ENCODE measurements at places on chromosomes 3 and 15.

DNA sequence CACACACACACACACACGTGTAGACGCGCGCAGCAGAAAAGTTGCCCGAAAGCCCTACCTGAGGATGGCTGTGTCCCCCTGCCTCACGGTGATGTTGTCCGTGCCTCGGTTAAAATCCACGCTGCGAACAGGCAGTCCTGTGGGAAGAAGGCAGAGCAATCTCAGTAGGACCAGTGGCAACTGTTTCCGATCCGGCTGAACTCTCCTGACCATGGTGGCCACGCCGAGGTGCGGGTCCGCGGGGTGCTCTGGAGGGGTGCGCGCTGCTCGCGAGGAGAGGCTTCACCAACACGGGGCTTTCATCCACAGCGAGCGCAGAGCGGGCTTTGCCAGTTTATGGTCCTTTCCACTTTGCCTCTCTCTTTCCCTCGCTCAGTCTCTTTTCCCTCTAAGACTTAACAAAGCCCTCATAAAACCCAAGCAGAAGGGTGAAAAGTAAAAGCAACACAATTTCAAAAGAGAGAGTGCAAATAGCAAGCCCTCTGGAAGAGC is 422 bp downstream of the LSAMP start:
- no peak for DNase-seq

GRCh38 chr15:31270767-31271166 is 55.9 kb upstream of the KLF13 start:
- peak; percentile 78 for DNase-seq

- peak; percentile 50 for DNase-seq
These were observed 426 bp downstream of the CBLB start for GRCh38 chr3:105868431-105868741.

- peak; percentile 65 for DNase-seq
These were observed 107.0 kb downstream of the TCF12 start for GRCh38 chr15:57025264-57025926.

DNA sequence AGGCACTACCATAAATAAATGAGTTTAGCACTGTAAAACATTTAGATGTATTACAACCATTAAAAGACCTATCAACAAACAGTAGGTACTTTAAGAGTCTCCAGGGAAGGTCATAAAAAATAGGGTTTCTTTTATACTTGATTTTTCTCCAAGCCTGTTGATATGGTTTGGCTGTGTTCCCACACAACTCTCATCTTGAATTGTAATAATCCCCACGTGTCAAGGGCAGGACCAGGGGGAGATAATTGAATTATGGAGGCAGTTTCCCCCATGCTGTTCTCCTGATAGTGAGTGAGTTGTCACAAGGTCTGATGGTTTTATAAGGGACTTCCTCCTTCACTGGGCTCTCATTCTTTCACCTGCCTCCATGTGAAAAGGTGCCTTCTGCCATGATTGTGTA is 468.9 kb upstream of the UBE2E2 start:
- no peak for DNase-seq

- DNase-seq: no peak
These were observed 507.5 kb downstream of the SHQ1 start for GRCh38 chr3:72340476-72341379.

DNA sequence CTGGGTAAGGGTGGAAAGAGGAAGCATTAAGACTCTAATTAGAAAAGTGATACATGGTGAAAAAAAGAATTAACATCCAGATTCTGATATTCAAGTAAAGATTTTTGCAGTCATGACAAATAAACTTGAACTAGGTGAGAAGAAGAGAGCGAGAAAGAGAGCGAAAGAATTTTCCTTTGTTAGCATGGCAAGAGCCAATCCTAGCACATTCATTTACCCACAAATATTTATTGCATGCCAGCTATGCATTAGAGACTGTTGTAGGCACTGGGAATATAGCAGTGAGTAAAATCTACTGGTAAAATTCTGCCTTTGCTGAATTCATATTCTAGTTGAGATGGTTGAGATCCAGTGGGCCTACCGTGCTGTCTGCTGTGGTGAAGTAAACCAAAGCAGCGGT is 177.9 kb upstream of the DPH6 start:
- no peak for DNase-seq

DNA sequence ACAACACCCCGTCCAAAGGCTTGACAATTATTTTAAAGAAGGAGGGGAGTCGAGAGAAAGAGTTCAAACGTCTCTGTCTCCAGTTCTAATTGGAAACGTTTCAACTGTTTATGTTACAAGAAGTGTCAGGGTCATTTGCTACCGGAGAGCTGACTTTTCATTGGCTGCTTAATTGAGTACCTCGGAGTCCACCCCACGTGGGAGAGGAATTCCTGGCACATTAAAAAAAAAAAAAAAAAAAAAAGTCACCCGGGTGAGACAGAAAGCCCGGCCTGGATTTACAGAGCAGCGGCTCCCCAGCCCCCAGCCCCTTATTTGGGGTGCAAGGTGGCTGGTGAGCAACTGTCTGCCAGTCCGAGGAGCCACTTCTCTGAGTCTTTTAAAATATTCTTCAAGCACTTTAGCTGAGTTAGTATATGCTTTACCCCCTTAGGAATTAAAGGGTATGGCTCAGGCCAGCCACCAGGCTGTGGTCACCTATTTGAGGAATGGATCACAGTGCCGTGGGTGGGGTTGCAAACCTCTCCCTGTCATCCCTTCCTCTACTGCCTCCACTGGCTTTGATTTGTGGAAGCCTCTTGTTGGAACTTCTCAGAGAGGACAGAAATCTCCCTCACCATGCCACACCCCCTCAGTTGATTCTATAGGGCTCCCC is 3.9 kb upstream of the TLE3 start:
- peak; percentile 80 for DNase-seq

DNA sequence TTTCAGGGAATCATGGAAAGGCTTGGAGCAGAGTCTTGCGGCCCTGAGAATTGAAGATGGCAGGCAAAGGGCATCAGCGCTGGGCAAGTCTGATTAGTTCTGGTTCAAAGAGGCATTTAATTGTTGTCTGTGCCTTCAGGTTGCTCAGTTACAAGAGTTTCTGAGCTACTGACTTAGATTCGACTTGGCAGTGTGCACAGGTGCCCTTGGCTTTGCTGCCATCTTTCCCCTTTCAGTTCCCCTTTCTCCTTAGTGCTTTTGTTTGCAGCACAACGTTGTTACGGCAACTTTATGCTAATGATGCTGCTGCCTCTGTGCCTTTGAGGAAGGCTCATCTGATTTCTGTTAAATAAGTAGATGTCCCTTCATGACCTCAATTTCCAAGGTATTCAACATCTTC is 12.5 kb downstream of the P2RY14 start:
- DNase-seq: peak; percentile 56

DNA sequence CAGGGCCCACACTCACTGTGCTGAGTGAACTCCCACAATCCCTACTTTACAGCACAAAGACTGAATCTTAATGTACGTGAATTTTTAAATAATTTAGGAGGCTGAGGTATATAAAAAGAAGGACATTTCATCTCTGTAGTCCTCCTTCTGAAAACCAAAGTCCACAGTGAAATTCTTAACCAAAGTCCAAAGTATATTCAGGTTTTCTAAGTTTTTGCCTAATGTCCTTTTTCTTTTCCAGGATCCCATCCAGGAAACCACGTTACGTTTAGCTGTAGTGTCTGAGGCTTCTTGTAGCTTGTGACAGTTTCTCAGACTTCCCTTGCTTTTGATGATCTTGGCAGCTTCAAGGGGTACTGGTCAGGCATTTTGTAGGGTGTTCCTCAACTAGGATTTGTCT is 44.5 kb downstream of the SCAP start:
- no peak for DNase-seq

DNA sequence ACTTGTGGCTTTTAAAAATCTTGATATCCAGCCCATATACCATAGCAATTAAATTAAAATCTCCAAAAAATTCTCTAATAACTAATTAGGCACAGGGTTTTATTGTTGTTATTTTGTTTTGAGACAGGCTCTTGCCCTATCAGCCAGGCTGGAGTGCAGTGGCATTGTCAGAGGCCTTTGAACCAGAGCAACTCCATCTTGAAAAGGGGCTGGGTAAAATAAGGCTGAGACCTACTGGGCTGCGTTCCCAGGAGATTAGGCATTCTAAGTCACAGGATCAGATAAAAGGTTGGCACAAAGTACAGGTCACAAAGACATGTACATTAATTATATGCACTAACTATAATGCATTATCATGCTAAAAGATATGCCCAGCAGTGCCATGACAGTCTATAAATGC is 31.2 kb upstream of the ACP3 start:
- DNase-seq: no peak

GRCh38 chr15:40978141-40978540 is 24.9 kb downstream of the CHAC1 start:
- DNase-seq: no peak

GRCh38 chr3:58032186-58032585 is 24.0 kb downstream of the FLNB start:
- DNase-seq: peak; percentile 48

- no peak for DNase-seq
These were observed 201.0 kb upstream of the FEZF2 start for GRCh38 chr3:62574266-62574898.

DNA sequence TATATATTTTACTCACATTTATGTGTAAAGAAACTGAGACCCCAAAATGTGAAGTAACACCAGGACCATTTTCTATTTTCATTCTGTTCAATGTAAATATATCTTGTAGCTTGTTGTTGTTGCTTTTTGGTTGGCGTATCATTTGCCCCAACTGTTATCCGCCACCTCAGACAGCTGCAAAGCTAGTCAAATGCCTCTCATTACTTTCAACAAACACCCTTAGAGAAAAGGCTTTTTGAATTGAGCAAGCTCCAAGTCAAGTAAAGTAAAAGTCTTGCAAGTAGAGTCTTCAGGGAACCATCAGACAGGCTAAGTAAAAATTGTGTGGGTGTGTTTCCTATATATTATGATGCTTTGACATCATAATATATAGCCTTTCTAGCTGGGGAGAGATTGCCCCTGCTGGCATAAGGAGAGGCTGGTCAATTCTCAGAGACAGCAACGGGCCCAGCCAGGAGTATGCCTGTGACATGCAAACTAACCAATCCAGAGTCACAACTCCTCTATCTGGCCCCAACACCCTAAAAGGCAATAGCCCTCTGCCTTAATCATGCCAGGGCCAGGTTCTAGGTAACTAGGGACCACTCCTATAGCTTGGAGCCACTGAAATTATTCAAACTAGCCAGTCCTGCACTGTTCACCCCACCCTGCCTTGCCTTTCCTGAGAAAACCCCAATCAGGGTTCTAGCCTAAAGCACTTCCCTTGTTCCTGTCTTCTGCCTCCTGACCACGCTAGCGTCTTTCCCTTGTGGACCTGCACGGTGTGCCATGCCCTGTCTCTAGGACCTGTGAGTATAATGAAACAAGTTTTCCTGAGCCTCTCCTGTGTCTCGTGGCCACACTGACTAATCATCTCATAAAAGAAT is 75.6 kb downstream of the RAD18 start:
- no peak for DNase-seq

- peak; percentile 11 for DNase-seq
These were observed 15.5 kb downstream of the SLC25A26 start for GRCh38 chr3:66236281-66236680.

- no peak for DNase-seq
These were observed 4.0 kb downstream of the VILL start for GRCh38 chr3:37994639-37994972.

DNA sequence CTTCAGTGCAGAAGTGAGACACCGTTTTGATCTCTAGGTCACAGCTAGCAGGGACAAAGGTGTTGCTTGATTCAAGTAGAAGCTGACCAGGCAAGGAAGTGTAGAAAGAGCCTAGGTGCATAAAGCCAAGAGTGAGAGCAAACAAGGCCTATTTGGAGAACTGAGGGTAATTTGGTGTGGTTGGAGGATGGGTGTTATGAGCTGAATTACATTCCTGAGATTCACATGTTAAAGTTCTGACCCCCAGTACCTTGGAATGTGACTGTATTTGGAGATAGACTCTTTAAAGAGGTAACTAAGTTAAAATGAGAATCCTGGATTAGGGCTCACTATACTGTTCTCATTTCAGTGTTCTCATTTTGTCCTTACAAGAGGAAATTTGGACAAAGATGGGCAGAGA is 191.3 kb downstream of the ZMAT3 start:
- DNase-seq: no peak

DNA sequence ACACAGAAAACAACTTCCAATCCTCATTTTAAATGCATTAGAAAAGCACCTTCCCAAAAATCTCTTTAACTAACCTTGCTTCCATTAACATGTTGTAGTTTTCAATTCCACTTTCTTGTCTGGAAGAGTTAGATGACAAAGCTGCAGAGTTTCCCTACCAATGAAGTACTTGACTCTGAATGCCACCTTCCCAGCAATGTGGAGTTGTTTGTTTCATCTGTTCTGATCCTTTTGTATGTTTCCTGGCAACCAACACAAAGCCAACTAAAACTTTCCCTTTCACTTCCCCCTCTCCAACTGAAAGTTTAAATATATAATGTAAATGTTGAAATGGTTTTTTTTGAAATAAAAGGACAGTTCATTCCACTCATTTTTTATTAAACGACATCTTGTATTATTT is at the start of gene WDR49:
Gene WDR49 (minus strand): TSS at position 183 of the 400 bp plus-strand sequence. CDS start 517 bp downstream, outside the sequence.
- peak; percentile 10 for DNase-seq

- DNase-seq: no peak
These were observed 72.4 kb downstream of the SENP2 start for GRCh38 chr3:185658504-185658912.

- no peak for DNase-seq
These were observed 349.4 kb downstream of the CLSTN2 start for GRCh38 chr3:140284372-140284771.

GRCh38 chr15:70763950-70764730 is 782 bp upstream of the UACA start:
- no peak for DNase-seq

DNA sequence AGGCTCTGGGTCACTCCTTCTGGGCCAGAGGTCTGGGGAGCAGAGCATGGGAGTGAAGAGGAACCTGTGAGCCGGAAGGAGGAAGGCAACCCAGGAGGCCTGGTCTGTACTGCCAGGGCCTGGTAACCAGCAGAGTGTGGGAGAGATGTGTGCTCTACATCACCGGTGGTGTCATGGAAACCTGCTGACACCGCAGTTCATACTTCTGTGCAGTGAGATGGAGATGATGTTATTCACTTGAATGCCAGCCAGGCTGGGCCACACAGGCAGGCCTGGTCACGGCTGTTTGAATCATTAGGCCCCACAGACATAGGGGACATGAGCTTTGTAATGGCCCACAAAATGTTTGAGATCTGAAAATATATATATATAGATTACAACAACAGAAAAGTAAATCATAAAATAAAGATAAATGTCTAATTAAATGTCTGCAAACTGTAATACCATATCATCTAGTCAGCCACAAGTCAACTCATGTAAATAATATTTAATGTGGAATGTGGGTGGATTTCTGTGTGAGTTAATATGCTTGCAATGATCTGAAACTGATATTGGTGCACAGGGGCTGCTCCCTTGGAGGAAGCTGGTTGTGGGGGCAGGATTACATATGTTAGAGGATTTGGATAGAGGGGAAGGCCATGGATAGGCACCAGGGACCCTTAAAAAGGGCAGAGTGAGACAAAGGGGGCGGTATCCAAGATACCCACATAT is 108.5 kb upstream of the PFN2 start:
- DNase-seq: no peak

DNA sequence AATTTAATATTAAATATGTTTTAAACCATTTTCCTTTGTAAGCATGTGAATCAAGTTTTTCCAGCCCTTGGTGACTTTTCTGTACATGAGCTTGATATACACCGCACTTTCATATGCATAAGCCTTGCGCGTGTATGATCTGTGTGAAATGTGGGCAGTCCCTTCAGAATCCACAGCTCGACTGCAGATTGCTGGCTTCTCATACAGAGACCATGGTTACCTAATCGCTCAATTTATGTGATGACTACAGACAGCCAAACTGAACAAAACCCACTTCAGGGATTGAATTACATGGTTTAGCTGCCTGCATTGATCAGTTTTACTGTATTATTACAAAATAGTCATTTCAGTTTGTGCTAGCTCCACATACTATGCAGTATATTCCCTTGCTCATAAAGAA is 212.3 kb upstream of the NECTIN3 start:
- no peak for DNase-seq

All from NB4 (cell line).